ENCODE measurements at places on chromosomes 12 and 14.

DNA sequence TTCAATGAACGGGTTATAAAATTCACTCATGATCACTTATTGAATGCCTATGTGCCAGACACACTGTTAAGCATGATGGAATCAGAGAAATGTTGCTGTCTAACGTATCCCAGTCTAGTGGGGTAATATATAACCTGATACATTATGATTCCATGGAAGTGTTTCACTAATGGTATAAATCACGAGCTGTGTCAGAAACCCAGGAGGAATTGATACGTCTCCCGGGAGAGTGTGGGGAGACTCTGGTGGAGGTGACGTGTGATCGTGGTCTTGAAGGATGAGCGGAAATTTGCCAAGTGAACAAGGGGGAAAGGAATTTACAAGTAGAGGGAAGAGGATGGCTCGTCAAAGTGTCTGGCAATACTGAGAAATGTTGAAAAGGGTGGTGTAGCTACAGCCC is 26.5 kb downstream of the MANSC1 start:
- no peak for DNase-seq

DNA sequence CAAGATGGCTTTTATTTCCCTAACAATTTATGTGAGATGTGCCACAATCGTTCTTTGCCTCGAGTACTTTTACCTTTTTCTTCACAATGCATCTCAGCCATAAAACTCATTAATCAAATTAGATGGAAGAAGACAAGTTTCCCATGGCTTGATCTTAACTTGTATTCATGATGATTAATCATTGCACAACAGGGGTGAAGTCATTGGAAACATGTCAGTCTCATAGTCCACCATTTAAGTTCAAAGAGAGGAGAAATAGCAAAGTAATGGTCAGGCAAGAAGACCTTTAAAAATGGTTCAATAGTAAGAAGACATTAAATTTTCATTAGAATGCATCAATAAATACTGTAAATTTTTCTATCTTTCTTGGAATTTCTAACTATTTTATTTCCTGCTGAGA is 136.3 kb downstream of the FOXG1 start:
- DNase-seq: no peak

DNA sequence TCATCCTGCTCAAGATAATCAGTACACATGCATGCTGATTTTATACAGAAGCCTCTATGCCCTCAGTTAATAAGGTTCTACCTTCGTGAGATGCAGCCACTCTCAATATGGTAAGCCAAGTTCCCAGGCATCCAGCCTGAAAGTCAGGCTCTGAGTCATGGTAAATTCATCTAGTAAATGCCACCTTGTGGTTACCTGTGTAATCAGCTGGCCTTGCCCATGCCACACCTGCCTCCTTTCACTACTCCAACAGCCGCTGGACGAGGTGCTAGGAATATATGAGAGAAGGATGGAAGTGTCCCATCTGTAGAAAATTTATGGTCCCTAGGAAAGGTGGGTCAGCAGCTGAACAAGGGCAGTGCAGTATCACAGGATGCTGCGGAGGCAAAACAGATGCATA is 207.3 kb downstream of the SSPN start:
- no peak for DNase-seq

DNA sequence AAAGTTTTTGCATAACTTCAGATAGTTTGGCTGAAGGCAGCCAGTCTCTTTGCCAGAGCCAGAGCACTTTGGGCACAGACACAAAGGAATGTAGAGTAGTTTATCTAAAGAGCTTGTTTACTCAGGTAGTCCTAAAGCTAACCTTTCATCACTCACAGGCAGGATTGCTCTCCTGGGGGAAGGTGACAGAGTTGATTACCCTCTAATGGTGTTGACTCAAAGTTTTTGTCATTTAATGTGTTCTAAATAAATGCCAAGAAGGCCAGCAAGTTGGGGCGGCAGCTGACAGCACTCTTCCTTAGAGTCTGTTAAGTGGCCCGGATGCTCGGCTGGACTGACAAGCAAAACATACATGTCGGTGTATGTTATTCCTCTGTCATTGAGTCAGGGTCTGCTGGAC is 9.3 kb upstream of the TAS2R46 start:
- no peak for DNase-seq

DNA sequence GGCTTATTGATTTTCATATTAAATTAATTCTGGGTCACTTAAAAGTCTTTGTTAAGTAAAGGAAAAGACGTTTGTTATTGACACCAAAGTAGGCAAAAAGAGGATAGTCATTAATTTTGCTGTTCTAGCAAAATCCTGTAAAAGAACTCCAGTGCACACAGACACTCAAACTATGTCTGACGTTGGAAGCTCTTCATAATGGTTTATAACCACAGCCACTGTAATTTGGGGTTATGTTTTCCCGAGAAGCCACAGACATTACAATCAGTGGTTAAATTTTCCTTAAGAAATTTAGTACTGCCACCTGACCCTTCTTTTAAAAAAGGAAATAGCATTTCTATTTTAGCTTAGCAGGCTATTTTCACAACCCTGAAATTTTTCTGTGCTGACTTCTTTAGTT is 267.5 kb downstream of the CCDC91 start:
- no peak for DNase-seq
